ENCODE measurements at places on chromosomes 12 and 14.

DNA sequence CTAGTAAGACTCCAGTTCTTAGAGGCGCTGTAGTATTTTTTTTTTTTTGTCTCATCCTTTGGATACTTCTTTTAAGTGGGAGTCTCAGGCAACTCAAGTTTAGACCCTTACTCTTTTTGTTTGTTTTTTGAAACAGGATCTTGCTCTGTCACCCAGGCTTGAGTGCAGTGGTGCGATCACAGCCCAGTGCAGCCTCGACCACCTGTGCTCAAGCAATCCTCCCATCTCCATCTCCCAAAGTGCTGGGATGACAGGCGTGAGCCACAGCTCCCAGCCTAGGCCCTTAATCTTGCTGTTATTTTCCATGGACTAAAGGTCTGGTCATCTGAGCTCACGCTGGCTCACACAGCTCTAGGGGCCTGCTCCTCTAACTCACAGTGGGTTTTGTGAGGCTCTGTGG lies 21.3 kb downstream of the GPRC5A start:
- DNase-seq, result no peak

DNA sequence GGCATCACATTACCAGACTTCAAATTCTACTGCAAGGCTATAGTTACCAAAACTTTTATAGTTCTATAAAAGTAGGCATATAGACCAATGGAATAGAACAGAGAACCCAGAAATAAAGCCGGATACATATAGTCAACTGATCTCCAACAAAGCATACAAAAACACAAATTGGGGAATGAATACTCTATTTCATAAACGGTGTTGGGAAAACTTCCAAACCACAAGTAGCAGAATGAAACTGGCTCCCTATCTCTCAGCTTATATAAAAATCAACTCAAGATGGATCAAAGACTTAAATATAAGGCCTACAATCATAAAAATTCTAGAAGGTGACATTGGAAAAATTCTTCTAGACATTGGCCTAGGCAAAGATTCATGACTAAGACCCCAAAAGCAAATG lies 187.9 kb upstream of the PLXNC1 start:
- DNase-seq, result no peak

DNA sequence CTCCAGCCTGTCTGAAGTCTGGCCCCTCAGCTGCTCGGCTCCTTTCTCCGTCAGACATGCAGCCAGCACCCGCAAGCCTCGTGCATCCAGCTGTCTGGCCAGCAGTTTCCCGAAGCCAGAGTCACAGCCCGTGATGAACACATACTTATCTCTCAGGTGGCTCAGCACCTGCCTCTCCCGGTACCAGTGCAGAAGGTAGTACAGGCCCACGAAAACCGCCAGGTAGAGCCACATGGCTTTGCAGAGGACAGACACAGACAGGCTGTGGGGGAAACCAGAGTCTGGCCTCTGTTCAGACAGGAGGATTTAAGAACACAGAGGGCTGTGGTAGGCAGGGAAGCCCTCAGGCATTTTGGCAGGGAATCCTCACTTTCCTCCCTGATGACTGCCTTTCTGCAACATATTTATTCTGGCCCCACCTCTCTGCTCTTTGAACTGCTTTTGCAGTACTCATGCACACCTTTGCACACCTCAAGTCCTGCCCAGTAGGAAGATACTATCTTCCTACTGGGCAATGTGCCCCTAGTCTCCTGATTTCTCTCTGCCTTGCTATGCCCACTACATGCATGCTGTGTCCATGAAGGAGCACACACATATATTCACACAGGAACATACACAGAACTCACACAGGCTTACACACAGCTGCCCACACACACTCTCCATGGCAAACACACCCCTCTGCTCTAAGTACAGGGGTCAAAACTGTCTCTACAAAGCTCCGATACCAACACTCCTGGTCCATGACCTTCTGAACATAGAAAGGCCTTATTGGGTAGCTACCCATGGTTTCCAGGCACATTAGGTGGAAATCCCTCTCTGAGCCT lies at the start of gene RDH16:
Gene RDH16, minus strand, starts transcription at position 380 of the 824 bp plus-strand sequence. Its CDS starts 146 bp downstream, at position 234.
- DNase-seq, result no peak

- DNase-seq, result no peak
Observed at GRCh38 chr14:105065280-105066228, at the start of gene GPR132. GPR132 (minus strand) TSS chr14:105065430; CDS start chr14:105055420, 10,010 bp downstream.

- DNase-seq, result no peak
Observed at GRCh38 chr14:69963966-69964365, 84.8 kb downstream of the SMOC1 start.

GRCh38 chr14:101125719-101126651 lies 222.5 kb upstream of the RTL1 start:
- DNase-seq, result no peak

GRCh38 chr12:94372461-94372860 lies 87.2 kb downstream of the CEP83 start:
- no peak for DNase-seq

DNA sequence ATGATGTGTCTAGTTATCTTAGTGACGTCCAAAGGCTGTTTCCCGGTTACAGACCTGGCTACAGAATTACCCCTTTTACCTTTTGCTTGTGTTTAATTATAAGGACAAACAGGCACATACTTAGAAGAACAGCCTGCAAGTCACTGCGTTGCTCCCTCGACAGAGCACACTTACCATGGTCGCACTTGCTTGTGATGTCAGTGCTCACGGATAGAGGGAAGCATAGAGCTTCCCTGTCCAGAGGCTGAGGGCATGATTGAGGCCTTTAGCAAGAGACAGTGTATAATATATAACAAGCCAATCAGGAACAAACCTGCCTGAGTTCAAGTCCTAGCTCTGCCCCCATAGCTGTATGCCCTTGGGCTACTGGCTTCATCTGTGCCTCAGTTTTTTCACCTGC lies 73.2 kb upstream of the SCN8A start:
- no peak for DNase-seq

DNA sequence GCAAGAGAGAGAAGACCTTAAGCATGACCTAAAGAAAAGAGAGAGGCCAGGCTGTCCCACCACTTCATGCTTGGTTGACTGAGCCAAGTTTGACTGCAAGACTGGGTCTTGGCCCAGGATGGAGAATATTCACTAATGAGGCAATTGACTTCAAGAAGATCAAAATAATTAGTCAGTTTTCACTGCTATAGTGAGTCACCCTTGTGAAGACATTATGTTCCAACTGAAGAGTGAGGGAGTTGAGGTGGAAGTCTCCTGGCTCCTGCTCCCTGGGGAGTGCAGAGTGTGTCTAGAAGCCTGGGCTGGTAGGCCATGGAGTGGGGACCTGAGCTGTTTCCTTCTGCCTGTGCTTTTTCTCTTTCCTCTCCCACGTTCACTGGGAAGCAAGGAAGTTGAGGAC lies 117.6 kb downstream of the CACNA1C start:
- DNase-seq, result no peak

- no peak for DNase-seq
Observed at GRCh38 chr12:100703337-100703736, 91.2 kb upstream of the ANO4 start.

- no peak for DNase-seq
Observed at GRCh38 chr12:24705741-24706358, 243.1 kb downstream of the BCAT1 start.

- DNase-seq, result no peak
Observed at GRCh38 chr12:108922918-108923317, 43.0 kb downstream of the DAO start.

GRCh38 chr12:28057856-28058615 lies 85.5 kb upstream of the PTHLH start:
- no peak for DNase-seq

DNA sequence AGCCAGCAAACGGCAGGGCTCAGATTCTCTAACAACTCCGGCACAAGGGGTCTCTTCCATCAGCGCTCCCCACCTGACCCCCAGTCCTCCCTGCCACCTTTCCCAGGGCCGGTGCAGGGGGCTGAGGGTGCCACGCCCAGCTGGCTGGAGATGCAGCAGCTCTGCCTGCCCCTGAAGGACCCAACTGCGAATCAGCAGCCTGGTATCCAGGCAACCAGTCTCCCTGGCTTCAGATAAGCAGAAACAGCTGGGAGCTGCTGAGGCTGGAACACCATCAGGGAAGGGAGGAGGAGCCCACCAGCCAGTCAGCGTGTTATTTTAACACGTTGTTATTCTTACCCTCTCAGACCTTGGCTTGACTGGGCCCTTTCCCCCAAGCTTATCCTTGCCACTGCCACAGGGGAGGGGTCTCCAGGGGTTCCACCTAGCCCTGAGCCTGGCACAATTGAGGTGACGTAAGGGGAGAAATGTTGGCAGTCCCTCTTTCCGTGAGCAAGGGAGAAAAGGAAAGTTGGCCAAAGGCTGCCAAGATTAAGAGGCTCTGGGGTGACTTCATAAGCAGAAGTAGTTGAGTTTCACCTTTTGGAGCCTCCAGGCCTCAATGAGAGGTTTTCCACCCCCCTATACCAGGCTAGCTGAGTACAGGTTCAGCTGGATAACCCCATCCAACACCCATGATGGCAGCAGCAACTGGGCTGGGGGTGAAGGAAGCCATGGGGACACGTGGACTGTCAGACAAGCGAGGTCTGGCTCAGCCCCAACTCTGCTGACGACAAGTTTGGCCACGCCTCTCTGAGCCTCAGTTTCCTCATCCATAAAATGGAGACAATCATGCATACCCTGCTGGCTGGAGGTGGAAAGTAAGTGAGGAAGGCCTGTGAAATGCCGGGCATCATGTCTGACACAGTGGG lies 91.1 kb downstream of the IRF2BPL start:
- no peak for DNase-seq

DNA sequence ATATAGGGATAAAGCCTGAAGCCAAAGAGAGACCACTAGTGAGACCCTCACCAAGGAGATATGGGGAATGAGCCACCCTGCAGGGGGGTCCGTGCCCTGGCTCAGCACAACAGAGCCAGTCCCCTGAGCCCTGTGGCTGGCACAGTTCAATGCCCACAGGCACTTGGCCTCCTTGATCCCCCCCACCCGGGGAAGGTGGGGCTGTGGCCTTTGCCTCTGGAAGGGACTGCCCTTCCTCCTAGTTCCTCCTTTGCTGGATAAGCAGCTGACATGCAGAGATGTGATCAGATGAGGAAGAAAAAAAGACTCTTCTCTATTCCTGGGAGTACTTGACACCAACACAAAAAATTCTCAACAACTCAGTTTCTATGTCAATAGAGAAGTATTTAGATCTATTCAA lies 19.9 kb downstream of the TTC7B start:
- DNase-seq, result no peak

GRCh38 chr12:88868050-88868449 lies 287.8 kb upstream of the KITLG start:
- no peak for DNase-seq

DNA sequence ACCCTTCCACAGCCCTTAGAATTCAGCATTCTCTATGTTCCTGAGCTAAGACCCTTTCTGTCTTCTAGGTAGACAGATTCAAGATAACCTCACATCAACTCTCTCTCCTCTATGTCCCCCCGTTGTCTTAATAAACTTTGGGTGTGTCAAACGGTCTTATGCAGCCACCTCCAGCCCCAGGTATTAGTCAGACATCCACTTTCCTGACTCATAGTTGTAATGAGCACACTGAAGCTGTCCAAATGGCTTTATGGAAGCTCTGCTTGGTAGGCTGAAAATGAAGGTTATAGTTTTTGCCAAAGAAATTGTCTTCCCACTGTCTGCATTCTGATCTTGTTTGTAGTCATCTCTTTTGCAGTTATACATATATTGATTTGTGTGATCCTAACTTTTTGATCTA lies 482.0 kb downstream of the RMST start:
- DNase-seq, result no peak

DNA sequence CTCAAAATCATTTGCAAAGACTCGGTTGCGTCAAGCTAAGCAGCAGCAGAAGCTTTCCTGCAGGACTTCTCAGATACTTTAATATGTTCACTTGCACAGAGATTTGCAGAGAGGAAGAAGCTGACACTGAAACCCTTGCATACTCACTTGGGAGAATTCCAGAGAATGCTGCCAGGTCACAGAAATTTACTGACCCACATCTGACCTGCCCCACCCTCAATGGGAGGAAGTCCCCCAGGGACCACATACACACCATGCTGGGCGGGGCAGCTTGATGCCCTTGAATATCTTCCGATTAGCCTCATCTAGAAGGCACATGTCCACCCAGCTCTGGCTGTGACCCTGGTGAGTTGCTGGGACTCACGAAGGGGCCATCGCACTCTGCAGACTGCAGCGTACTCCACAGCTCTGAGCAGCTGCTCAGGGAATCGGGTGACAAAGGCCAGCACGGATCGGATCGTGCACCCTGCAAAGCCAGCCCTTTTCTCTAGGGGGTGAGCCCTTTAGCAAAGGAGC lies 83.2 kb downstream of the ITPK1 start:
- no peak for DNase-seq

GRCh38 chr12:25617991-25618390 lies 64.9 kb upstream of the LMNTD1 start:
- no peak for DNase-seq

DNA sequence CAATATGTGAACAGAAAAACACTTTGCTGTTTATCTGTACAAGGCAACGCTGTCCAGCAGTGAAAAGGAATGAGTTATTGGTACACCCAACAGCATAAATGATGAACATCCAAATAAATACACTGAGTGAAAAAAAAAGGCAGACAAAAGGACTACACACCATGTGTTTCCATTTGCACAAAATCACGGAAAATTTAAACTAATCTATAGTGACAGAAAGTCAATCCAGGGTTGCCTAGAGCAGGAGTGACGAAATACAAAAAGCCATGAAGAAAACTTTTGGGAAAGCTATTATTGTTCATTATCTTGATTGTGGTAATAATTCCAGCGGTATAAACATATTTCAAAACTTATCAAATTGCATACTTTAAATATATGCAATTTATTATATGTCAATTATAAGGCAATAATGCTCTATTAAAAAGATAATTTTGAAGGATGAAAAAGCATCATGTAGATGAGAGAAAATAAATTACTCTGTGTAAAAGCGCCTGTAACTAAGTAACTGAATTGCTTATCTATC lies 578.0 kb upstream of the TMEM132C start:
- DNase-seq, result no peak

DNA sequence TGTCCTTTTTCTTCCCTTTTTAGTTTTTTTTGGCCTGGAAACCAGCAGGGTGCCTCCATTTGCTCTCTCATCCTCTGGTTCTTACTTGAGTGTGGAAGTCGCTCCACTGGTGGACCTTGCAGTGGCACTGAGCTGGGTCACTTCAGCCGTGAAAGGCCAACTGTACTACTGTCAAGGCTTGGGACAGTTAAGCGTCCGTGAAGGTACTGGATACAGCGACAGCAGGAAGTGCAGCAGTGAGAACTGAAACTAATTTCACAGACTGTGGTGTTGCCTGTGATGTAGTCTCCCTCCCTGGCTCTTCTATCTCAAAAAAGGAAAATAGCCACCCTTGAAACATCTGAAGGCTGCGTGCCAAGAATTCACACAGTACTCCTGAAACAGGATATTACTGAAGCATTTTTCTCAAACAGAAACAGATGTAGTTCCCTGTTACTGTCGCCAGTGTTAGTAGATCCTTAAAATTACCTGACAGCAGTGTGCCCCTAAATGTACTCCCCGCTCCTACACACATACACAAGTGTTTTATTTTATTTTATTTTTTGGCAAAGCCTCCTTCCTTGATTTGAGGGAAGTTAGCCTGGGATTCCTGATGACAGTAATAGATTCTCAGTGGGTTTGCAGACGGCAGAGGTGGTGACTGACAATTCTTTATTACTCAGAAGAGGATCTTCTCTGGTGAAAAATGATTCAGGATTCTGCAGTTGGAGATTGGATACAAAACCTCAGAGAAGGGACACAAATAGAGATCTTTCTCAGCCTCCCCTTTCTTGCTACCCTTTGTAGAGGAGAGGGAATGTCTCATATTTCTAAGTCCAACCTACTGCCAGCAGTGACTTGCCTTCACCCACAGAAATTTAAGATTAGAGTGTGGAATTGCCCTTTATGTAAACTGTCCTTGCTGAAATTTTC lies 4.4 kb downstream of the SUSD6 start:
- peak; percentile 60 for DNase-seq
